ENCODE measurements at places on chromosomes 12 and 14.

GRCh38 chr14:103118018-103118662, 5.1 kb upstream of the TNFAIP2 start:
- no peak for DNase-seq

DNA sequence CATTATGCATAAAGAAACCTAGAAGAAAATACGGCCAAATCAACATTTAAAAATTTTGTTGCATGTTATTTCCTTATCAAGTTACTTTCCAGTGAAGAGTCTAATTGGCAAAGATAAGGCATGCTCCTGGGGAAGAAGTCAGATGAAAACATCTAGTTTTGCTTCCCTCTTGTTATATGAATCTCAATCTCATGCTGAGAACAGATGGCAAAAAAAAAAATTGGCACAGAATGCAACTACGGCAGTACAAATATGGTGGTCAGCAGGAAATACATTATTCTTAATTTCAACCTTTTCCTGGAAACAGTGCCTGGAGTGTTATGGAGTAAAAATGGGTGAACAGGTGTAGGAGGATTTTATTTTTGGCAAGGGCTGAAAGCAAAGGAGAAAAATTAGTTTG, 32.8 kb downstream of the HECTD4 start:
- DNase-seq: no peak

GRCh38 chr14:89524990-89525667, 108.1 kb upstream of the FOXN3 start:
- DNase-seq: no peak

DNA sequence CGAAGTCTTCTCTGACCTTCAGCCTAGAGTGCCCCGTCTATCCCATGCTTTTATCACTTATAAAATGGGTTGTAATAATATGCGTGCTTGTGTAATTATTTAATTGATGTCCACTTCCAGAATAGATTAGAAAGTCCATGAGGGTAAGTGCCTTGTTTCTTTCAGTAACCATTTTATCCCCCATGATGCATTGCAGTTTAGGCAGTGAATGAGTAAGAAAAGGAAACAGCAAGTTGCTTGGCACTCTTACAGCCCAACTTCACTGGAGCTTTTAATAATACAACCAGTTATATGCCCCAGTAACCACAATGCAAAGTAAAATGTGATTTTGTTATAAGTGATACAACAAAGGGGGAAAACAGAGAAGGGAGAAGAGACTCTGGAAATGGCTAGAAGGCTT, 287.3 kb downstream of the MED13L start:
- no peak for DNase-seq

GRCh38 chr14:34035177-34035933, 84.5 kb upstream of the EGLN3 start:
- no peak for DNase-seq

DNA sequence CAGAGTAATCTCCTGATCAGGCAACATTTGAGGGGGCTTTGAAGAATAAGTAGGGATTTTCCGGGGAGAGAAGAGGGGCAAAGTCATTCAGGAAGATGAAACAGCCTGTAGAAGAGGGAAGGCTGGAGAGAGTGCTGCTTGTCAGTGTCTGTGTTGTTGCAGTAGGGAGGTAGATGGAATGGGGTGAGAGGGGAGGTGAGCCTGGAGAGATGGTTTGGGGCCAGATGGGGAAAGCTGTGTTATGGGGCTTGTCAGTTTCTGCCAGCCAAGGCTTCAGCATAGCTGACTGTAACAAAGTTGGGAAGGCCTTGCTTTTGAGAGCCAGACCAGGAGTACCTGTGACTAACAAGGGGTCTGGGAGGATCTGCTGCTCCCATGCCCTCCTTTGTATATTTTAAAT, 18.0 kb downstream of the BICD1 start:
- DNase-seq: no peak

- no peak for DNase-seq
These were observed 39.8 kb upstream of the LMNTD1 start for GRCh38 chr12:25592725-25593495.
